Activated T-cell treated with anti-CD3 and anti-CD28 coated beads, Interleukin-2, amount 50 U/mL, for 72 hours (primary cell): ENCODE measurements at places on chromosomes 5 and 9.

DNA sequence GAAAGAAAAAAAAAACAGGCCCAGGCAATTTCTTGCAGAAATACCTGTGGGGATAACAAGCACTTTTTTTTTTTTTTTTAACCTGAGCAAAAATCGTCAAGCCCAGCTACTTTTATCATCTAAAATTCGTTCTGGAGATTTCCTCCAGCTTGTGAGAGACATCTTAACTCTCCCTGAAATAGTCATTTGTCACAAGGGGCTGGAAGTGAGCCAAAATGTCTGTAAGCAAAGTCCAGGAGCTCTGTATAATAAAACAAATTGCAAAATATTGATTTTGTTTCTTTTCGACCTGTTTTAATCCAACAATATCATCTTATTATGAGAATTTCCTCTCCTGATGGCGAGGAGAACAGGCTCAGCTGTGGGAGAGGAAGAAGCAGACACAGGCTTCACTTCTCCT is 168.4 kb downstream of the TTLL11 start:
- no peak for DNase-seq

DNA sequence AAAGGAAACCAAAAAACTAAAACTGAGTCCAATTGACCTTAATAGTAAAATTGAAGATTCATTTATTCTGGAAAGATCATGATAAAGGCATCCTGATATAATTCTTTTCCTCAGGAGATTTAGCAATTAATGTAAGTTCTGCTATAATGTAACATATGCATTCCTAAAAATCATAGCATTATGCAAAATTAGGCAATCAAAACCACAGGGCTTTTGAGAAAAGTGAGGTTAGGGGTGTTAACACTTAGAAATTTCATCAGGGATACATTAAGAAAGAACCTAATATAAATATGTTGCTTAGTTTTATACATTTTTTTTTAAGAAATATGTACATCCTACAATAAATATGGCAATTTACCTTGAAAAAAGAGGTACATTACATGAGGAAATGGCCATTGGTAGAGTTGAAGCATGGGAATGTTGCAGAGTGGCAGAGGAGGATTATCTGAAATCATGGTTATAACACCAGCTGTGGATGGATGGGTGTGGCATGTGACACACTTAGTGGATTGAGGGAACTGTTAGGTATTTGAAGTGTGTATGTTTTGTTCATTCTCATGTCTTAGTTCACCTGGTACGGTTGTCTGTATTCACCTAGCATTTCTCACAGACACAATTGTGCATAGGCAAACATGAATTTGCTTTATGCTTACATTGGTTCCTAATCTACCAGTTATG is 51.1 kb downstream of the CCNH start:
- no peak for DNase-seq

- no peak for DNase-seq
These were observed 141.1 kb upstream of the RAPGEF1 start for GRCh38 chr9:131880833-131881583.

GRCh38 chr5:143495821-143496275 is 92.4 kb upstream of the NR3C1 start:
- no peak for DNase-seq

- DNase-seq: no peak
These were observed 13.1 kb downstream of the RPS23 start for GRCh38 chr5:82265047-82265446.
